ENCODE measurements at places on chromosomes 6 and 20. TPM values are rescaled to one million over a fixed set of nuclear protein-coding genes. Genes with fewer than 3 reads are reported as not detected.

DNA sequence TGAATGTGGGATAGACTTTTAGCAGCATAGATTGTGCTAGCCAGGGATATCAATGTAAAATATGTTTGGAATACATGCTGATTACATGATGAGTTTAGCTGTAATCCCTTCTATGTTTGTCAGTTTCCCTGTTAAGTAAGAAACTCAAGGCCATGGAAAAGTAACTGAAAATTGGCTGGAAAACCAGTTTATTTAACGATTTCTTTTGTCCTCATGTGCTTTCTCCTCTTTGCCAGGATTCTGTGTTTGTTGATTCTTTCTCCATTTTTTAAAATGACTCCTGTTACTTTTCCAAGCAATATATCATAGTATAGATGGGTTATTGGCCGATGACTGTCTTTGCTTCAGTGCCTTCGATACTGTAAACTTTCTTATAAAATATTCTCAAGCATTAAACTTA is 87.5 kb downstream of the SAMD5 start:
- no peak for DNase-seq

- no peak for DNase-seq
These were observed 733 bp upstream of the PSORS1C2 start for GRCh38 chr6:31139599-31139998.

The MAP7 gene
- polyA plus RNA-seq, result 3.3 TPM

DNA sequence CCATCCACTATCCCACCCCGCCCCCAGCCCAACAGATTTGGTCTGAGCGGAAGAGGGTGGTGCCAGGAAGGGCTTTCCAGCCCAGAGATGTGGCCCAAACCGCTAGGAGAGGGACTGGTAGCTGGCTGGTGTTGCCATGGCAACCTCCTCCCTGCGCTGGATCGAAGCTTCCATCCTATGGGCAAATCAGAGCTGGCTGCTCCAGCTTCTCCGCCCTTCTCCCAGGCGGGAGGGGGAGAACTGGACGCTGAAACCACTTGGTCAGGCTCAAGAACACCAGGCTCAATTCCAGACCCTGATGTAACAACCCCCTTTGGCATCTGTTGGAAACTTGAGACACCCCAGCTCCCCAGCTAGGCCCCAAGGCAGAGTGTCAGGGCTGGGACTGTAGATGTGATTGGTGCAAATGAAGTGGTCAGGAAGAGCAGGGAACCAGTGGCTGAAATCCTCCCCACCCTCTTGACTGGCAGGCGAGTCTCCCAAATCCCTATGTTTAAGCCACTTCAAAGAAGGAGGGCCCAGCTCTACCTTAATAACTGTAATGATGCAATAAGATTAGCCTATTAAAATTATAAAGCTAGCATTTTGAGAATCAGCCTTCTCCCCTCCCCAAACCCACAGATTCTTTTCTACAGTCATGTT is 4.2 kb downstream of the RIMS4 start:
- DNase-seq, result peak; percentile 78

Data from urinary bladder (tissue), 4 donors.